ENCODE measurements at places on chromosomes 3 and 15. TPM values are rescaled to one million over a fixed set of nuclear protein-coding genes. Genes with fewer than 3 reads are reported as not detected.

The EPHB1 gene
- not detected for total RNA-seq

The FETUB gene
- not detected for total RNA-seq

The XCR1 gene
- not detected for total RNA-seq

The WDR5B gene
- total RNA-seq = 3.2 TPM

The TMEM207 gene
- not detected for total RNA-seq

The EFHB gene
- 1.4 TPM for total RNA-seq

The SLC28A1 gene
- not detected for total RNA-seq

The TICRR gene
- 0.21 TPM for total RNA-seq

The PDE8A gene
- 16.0 TPM for total RNA-seq

The JMJD7 gene
- total RNA-seq = 10.8 TPM

The TNFSF10 gene
- 30.5 TPM for total RNA-seq

The MYL3 gene
- total RNA-seq = not detected

The LINGO1 gene
- total RNA-seq = not detected

The CCDC33 gene
- total RNA-seq = not detected

The C15orf62 gene
- total RNA-seq = 1.2 TPM

The GNAT1 gene
- not detected for total RNA-seq

The INSYN1 gene
- total RNA-seq = not detected

The KLHL40 gene
- total RNA-seq = not detected

The TWF2 gene
- 57.1 TPM for total RNA-seq

The CCR8 gene
- total RNA-seq = not detected

The ACTC1 gene
- not detected for total RNA-seq

The VEPH1 gene
- total RNA-seq = not detected

The SPINK8 gene
- total RNA-seq = not detected

The DUOX1 gene
- total RNA-seq = 34.3 TPM

The CCRL2 gene
- total RNA-seq = not detected

The GRM7 gene
- total RNA-seq = not detected

The IGSF11 gene
- total RNA-seq = not detected

The TGM5 gene
- 0.21 TPM for total RNA-seq

The C3orf20 gene
- total RNA-seq = not detected

The LRRN1 gene
- total RNA-seq = 0.72 TPM

The CCDC14 gene
- total RNA-seq = 11.6 TPM

The RPSA gene
- total RNA-seq = 3,404 TPM

The IL17RB gene
- total RNA-seq = 1.2 TPM

The HES1 gene
- 100 TPM for total RNA-seq

The PPM1L gene
- total RNA-seq = 7.0 TPM

The VWA5B2 gene
- not detected for total RNA-seq

The PPP1R14D gene
- total RNA-seq = not detected

The SPTBN5 gene
- 0.43 TPM for total RNA-seq

The PLS1 gene
- total RNA-seq = 23.9 TPM

The ISG20 gene
- total RNA-seq = 38.6 TPM

The PODXL2 gene
- 5.5 TPM for total RNA-seq

The IQCF5 gene
- total RNA-seq = not detected

The GAP43 gene
- not detected for total RNA-seq

The NANOGP8 gene
- total RNA-seq = 0.24 TPM
